ENCODE measurements at places on chromosomes 6 and 20.

DNA sequence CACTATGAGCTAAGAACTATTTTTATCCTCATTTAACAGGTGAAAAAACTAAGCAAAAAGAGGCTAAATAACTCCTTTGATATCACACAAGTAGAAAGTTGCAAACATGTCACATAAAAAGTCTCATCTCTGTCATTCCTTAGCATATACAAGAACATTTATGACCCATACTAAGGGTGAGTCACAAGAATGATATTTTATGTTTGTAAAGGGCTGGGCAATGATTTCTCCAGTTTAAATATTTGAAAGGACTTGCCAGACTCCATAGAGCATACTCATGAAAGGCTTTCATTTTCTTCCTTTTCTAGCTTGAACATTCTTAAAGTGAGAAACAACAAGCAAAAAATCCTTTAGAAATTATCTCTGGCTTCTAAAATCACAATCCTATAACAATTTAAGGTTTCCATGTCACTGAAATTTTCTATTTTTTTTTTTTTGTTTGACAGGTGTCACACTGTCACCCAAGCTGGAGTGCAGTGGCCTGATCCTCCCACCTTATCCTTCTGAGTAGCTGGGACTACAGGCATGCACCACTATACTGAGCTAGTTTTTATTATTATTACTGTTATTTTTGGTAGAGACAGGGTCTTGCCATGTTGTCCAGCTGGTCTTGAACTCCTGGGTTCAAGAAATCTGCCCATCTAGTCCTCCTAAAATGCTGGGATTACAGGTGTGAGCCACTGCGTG, 338.0 kb upstream of the KHDRBS2 start:
- no peak for DNase-seq

- DNase-seq = no peak
These were observed 171.6 kb upstream of the SMLR1 start for GRCh38 chr6:130655586-130655985.

- DNase-seq = no peak
These were observed 168.3 kb upstream of the STXBP5 start for GRCh38 chr6:147035886-147036285.

GRCh38 chr20:61771805-61772350, 293.8 kb downstream of the TAF4 start:
- DNase-seq = no peak

- no peak for DNase-seq
These were observed 218.8 kb upstream of the PREP start for GRCh38 chr6:105621564-105622175.

GRCh38 chr6:87099472-87099871, 4.6 kb upstream of the CGA start:
- no peak for DNase-seq

GRCh38 chr20:61986762-61987321, 78.8 kb downstream of the TAF4 start:
- no peak for DNase-seq

DNA sequence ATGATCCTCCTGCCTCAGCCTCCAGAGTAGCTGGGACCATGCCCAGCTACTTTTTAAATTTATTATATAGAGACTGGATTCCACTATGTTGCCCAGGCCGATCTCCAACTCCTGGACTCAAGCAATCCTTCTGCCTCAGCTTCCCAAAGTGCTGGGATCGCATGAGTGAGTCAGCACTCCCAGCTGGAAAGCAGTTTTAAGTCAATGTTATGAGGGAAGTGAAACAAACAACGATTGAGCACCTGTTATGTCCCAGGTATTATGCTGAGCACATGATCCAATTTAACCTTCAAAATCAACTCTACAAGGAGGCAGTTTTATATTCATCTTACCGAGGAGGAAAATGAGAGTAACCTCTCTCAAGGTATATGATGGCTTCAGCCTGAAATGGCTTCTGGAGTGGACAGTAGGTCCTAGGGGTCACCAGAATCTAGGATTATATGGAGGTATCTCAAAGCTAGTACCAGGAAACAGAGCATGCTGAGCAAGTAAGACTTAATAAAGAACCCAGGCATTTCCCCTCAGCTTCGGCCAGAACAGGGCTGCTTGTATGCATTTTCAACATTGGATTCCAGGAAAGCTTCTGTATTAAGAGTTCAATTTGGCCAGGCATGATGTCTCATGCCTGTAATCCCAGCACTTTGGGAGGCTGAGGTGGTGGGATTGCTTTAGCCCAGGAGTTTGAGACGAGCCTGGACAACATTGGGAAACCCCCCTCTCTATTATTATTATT, 55.0 kb downstream of the EDN1 start:
- DNase-seq = no peak

DNA sequence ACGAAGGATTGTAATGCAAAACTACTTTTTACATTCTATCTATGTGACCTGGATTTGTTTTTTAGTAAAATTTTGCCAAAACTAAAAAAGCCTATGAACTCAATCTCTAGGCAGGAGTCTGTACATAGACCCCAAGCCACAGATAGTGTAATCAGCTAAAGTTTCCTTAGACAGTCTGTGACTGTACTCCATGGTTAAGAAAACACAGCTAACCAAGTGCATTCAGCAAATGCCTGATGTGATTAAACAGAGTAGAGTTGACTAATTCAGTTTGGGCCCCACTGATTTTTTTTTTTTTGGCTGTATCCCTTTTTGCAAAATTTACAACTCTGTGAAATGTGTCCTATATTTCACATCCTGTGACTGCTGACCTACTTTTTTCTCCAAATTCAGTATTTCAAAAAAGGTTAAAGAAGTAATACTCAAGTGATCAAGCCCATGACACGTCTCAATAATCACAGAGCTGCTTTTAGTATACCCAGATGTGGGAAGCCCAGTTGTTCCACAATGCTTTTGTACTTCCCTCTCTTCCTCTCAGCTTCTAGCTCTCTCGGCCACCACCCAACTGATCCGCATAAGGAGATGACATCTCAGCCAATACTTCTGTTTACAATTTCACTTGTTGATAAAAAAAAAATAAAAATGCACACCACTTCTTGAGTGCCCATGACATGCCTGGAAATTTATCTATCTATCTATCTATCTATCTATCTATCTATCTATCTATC, 108.8 kb upstream of the TBX18 start:
- DNase-seq = no peak

GRCh38 chr6:39086294-39086693, 28.7 kb downstream of the SAYSD1 start:
- no peak for DNase-seq

GRCh38 chr20:4781637-4782377, 60.1 kb downstream of the PRND start:
- no peak for DNase-seq

DNA sequence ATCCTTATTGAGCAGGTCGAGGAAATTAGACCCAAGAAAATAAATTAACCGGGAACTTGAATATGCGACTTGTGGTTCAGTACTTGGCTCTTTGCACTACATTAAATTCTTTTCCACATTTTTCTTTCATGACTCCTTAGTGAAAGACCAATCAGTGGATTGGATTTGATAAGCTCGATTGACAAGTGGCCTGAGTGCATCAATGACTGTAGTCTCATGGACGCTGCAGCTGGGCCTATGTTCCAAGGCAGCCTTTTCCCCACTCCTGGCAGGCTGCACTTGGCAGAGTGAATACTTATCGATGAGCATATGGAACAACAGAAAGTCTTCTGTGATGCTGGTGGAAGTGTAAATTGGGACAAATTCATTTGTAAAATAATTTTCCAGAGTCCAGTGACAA, 210.8 kb upstream of the EXOC2 start:
- DNase-seq = no peak

- DNase-seq = no peak
These were observed 69.1 kb upstream of the BTN3A2 start for GRCh38 chr6:26295691-26296555.

- no peak for DNase-seq
These were observed 226.9 kb downstream of the SIM1 start for GRCh38 chr6:100237821-100238220.

DNA sequence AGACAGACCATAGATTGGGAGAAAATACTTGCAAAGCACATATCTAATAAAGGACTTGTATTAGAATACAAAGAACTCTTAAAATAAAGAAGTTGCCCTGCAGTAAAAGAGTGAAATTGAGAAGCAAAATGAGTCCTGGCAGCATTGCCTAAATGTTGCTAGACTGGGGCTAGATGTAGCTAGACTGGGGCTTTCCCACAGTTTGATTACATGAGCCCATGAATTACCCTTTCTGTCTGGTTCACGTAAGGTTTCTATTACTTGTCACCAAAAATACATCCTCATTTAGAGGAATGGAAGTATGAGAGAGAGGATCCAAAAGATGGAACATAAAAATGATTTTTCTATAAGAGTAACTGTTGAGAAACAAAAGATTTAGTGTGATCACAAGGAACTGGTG, 57.6 kb upstream of the CCDC28A start:
- no peak for DNase-seq

DNA sequence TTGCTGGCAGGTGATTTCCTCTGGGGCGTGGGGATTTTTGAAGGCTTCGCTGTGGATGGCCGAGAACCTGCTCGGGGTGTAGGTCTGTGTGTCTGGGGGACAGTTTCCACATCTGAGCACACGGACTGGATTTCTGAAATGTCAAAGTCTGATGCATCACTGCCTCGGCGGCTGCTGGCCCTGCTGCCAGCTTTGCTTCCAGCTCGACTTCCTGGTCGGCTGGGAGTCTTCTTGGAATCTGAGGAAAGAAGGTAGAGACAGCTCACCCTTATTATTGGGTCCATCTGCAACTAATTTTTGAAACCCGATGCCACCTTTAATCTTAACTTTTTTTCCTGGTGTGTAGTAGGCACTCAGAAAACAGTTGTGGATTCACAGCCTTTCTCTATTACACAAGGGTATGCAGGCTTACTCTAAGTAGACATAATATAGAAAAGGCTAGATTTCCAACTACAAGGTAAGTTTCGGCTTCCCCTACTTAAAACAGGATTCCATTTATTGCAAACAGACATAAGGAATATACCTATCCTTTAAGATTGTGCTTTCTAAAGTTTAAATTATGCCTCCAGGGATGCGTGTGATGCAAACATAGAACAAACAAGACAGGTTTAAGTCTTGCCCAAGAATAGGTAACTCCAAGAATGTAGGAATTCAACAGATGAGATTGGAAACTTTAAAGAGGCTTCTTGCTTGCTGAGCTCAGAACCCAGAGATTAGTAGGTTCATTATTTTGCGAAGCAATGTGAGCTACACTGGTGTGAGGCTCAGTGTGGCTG, 183.5 kb downstream of the DST start:
- no peak for DNase-seq

All from activated CD4-positive, alpha-beta T cell treated with anti-CD3 and anti-CD28 coated beads, Interleukin-2, amount 50 U/mL, for 4 hours (primary cell).